Tibial nerve (tissue), 4 donors: ENCODE measurements at places on chromosomes 5 and 9.

DNA sequence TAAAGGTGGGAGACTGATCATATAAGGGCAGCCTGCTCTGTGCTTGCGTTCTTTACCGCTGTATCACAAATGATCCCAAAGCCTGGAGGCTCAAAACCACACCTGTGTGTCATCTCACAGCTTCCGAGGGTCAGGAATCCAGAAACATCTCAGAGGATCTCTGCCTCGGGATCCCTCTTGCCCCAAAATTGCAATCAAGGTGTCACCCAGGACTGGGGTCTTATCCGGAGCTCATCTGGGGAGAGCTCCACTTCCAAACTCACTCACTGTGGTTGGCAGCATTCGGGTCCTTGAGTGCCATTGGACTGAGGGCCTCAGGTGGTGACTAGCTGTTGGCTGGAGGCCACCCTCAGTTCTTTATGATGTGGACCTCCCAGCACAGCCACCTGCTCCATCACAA, 26.7 kb upstream of the FCN2 start:
- DNase-seq = no peak

DNA sequence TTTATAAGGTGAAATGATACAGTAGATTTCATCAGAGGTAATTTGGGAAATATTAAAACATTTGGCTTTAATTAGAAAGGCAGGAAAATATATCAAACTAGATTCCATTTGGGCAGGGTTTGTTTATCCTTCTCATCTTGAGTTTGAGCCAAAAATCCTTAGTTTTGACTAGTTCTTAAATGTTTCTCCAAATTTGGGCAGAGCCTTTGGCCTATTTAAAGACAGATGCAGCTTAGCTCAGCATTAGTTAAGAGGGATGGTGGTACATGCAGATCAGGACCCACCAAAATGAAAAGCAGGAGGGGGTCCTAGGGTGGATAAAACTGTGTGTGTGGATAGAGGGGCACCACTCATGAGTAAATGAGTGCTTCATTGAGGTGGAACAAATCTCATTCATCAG, 20.3 kb upstream of the ARRDC3 start:
- no peak for DNase-seq

- DNase-seq = no peak
Measured at GRCh38 chr5:54608423-54609085, 91.0 kb downstream of the SNX18 start.

DNA sequence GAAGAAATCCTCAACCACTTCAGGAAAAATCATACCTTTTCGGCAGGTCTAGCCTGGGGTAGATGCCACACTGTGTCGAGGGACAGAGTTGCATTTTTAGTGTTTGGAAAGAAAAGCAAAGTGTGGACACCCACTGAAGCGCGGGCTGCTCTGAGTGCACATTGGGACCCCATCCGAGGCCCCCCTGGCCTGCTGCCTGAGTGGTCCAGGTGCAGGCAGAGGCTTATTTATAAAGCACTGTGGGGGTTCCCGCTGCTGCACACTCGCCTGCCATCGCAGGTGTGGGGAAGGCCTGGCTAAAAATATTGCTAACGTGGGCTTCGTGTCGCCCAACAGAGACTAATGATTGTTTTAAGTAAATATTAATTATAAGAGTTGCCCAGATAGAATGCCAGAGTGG, 119.4 kb downstream of the CRB2 start:
- no peak for DNase-seq

DNA sequence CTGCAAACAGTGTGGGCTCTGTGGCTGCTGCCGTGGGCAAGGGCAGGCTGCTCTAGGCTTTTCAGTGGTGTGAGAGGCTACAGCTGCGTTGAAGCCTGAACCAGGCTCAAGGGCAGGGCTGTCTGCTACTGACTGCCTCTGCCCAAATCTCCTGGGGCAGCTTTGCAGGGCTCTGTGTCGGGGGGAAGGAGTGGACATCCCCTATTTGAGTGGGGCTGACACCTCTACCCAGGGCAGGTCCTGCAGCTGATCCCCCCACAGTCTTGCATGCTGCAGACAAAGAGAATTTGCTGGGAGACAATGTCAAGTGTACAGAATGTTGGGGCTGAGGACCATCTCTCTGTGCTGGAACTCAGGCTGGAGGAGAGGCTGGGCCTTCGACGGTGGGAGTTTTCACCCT, 240.2 kb downstream of the PBX3 start:
- no peak for DNase-seq

- no peak for DNase-seq
Measured at GRCh38 chr9:134747951-134748489, 106.4 kb downstream of the COL5A1 start.
